ENCODE measurements at places on chromosomes 4 and X. TPM values are rescaled to one million over a fixed set of nuclear protein-coding genes. Genes with fewer than 3 reads are reported as not detected.

The MSX1 gene
- total RNA-seq = 4.0 TPM

The UGT2A1 gene
- total RNA-seq = not detected

The SOD3 gene
- total RNA-seq = 46.0 TPM

The IL2 gene
- 0.99 TPM for total RNA-seq

The GPR173 gene
- total RNA-seq = 7.6 TPM

The ADGRG2 gene
- 1.9 TPM for total RNA-seq

Measured in ureter (tissue), 1 donor.